ENCODE measurements at places on chromosomes 2 and 18. TPM values are rescaled to one million over a fixed set of nuclear protein-coding genes. Genes with fewer than 3 reads are reported as not detected.

DNA sequence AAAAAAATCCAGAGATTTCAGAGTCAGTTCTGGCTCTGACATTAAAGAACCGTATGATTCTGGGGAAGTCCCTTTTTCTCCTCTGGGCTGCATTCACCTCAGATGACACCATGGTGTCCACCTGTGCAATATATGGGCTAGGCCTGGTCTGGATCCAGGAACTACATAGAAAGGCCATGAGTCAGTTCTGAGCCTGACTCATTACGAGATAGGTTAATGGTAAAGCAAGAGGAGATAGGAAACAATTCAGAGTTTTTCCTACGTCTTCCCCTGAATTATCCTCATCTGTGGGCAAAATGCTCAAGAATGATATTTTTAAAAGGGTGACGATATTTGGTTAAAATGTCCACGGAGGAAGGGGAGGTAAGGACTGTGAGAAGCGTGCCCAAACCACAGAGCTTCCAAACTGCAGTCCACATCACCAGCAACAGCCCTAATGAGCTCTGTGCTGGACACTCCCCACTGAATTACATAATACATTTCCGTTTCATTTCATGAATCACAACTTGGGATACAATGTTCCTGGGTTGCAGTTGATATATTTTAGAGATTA, 180.1 kb upstream of the OSR1 start:
- no peak for DNase-seq

Gene DOK6
- 5.7 TPM for total RNA-seq

- DNase-seq, result no peak
Observed at GRCh38 chr2:143296089-143296488, 166.9 kb downstream of the ARHGAP15 start.

DNA sequence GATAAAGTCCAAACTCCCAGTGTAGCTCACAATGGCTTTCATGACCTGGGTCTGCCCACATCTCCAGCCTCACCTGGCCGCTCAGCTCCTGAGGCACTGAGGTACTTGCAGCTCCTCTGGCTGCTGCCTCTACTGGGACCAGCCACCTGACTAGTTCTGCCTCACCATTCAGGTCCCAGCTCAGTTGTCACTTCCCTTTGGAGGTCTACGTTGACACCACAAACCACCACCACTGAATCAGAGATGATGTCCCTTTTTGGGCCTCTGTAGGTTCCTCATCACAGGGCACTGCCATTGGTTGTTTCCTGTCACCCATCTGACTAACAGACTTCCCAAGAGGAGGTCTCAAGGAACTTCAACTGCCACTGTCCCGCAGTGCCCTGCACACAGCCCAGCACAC, 21.2 kb downstream of the SPP2 start:
- no peak for DNase-seq

Gene LINC00305
- total RNA-seq, result not detected

DNA sequence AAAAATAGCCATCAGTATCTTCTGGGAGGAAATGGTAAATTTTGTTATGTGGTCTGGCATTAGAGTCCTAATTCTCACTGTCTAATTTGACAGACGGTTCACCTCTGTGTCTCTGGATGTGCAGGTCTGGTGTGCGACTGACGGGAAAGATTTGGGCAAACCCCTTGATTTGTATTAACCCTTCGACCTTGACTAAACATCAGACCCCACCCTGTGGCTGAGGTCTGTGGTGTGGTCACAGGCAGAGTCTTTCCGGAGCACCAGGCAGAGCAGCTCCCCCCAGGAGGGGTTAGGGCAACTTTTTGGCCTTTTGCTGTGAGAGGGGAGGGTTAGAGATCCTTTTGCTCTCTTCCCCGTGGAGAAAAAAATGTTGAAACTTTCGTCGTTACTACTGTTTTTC, 6.4 kb downstream of the TWIST2 start:
- DNase-seq, result no peak

All from aorta (tissue), 5 donors.